Breast epithelium (tissue), 4 donors: ENCODE measurements at places on chromosomes 13 and 19.

GRCh38 chr13:76000131-76000530, 364.0 kb downstream of the LMO7 start:
- no peak for DNase-seq

- DNase-seq = peak; percentile 68
These were observed 8.9 kb upstream of the CCDC9 start for GRCh38 chr19:47247308-47247990.

DNA sequence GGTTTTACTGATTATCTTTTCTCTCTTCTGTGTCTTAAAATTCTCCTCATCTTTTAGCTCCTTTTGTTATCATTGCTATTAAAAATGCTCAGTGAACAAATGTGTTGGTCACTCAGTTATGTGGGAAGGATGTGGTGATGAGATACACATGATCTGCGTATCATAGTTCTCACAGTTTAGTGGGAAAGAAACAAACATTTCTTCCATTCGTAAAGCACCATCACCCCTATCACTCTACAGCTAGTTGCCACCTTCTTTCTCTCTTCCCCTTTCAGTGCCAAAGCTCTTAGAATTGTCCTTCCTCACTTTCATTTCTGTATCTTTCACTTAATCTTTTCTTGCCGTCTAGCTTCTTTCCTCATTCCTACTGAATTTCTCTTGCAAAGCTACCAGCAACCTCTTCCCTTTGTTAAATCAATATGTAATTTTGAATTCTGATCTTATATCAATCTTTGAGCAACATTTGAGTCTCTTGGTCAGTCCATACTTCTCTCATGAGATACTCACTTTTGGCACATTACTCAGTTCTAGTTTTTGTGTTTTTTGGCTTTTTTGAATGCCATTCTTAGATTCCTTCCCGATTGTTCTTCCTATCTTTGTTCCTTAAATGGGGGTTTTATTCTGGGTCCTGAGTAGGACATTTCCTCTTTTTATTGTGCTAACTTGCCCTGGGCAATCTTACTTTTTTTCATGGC, 122.3 kb downstream of the PCCA start:
- no peak for DNase-seq

DNA sequence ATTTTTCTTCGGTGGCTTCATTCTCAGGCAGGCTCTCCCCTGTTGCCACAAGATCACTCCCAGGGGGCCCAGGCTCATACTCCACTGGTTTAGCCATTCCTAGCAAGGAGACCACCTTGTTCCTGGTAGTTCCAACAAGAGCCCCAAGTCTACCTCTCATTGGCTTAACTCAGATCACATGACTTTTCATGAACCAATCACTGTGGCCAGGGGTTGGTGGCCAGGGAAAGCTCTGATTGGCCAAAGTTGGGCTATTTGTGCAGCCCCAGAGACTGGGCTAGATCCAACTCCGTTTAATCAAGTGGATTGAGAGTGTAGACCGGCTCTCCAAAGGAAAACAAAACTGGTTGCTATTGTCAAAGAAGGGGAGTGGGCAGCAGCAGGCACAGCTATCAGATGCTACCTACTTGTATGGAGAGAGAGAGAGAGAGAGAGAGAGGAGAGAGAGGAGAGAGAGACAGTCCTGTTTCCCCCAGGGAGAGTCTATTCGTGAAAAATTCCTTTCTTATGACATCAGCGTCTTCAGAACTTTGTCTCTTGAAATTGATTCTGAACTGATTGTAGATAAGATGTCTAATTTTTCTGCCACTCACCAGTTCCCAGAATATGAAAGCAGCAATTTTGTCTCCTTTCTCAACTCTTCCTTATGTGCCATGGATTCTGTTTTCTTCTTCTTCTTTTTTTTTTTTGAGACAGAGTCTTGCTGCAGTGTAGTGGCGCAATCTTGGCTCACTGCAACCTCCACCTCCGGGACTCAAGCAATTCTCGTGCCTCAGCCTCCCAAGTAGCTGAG, 5.9 kb downstream of the CEACAM19 start:
- DNase-seq = no peak

- DNase-seq = no peak
These were observed 14.7 kb downstream of the CCDC169 start for GRCh38 chr13:36282821-36283432.

- DNase-seq = no peak
These were observed 12.5 kb upstream of the RSPH6A start for GRCh38 chr19:45827459-45828093.

- no peak for DNase-seq
These were observed 963.8 kb downstream of the PCDH9 start for GRCh38 chr13:66266348-66266747.

DNA sequence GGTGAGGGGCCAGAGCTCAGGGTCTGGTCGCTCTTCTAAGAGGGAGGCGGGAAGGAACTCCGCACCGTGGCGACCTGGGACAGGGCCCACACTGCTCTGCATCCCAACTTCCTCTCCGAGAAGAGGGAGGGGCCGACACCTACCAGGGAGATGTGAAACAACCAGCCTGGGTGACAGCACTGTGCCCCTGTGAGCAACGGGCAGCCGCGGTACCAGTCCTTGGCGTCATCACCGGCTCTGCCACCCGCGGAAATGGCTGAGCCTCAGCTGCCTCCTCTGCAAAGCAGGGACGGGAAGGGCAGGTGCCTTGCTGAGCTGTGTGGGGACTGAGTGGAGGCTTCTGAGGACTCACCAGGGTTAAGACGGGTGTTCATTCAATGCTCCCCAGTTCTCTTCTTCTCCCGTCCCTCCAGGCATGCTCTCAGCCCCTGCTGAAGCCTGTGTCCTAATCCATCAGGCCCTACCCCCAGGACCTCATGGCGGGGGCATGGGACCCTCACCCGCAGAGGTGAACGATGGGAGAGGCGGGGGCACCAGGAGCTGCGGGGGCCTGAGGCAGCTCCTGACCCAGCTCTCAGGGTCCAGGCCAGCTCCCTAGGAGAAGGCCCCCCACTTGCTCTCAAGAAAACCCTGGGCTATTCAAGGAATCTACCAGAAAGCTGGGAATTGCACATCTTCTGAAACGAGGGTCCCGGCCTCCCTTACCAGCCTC, 9.3 kb downstream of the ZNF787 start:
- no peak for DNase-seq

GRCh38 chr13:66375756-66376155, 854.4 kb downstream of the PCDH9 start:
- DNase-seq = no peak

DNA sequence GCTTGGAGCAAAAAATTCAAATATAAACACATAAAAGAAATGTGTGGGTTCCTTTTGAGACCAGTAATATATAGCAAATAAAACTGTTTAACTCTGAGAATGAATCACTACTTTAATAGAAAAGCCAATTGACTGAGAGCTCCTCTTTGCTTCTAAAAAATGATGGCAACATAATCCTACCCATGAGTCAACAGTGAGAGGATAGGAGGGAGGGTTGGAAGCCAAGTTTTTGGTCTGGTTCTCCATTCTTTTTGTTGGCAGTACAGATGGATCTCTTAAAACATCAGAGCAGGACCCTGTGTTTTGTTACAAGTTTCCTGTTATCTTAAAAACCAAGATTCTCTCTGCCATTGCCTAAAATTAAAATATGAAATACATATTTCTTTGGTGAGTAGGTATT, 50.0 kb upstream of the POSTN start:
- DNase-seq = no peak

- DNase-seq = peak; percentile 60
These were observed 22.8 kb upstream of the NDUFS7 start for GRCh38 chr19:1360818-1361461.

DNA sequence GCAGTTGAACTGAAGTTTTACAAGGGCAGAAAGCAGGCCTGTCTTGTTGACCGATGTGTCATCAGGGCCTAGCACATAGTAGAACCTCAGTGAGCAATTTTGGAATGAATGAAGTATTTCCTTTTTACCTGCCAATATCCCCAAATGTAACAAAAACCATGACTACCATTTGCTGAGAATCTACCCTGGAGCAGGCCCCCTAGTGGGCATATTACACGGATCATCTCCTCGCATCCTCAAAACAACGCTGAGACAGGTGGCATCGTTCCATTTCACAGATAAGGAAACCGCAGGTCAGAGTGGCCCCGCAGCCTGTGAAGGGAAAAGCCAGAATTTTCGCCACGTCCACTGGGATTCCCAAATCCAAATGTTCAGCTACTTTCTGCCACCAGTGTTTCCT, 77.9 kb downstream of the CACNA1A start:
- DNase-seq = no peak

DNA sequence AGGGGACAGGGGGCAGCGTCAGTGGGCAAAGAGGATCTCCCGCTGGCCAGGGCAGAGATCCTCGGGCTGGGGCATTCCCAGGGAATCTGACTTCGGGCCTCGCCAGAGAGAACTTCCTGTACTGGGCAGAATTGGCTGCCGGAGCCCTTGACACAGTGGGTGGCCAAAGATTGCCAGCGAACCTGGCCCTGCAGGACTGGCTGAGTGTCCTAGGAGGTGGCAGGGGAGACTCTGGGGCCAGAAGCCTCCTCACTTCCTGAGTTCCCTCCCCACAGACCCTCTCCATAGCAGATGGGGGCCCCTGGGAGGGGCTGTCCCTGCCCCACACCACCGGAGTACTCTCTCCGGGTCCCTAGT, 19.3 kb downstream of the DPP9 start:
- no peak for DNase-seq

DNA sequence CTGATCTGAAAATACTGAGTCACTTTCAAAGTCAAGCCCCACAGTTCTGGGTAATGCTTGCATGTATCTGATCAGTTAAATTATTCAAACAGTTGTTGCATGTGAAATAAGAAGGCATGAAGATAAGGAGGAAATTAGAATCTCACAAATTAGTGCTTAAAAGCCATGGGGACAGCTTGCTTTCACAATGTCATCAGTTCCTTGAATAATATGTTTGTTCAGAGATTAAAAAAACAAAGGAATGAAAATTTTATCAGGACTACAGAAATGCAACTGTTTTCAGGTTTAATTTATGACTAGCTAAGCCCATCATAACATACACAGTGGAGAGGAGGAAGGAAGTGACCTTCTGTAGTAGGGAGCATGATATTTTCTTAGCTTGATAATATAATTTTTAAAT, 150.1 kb downstream of the OXGR1 start:
- no peak for DNase-seq

DNA sequence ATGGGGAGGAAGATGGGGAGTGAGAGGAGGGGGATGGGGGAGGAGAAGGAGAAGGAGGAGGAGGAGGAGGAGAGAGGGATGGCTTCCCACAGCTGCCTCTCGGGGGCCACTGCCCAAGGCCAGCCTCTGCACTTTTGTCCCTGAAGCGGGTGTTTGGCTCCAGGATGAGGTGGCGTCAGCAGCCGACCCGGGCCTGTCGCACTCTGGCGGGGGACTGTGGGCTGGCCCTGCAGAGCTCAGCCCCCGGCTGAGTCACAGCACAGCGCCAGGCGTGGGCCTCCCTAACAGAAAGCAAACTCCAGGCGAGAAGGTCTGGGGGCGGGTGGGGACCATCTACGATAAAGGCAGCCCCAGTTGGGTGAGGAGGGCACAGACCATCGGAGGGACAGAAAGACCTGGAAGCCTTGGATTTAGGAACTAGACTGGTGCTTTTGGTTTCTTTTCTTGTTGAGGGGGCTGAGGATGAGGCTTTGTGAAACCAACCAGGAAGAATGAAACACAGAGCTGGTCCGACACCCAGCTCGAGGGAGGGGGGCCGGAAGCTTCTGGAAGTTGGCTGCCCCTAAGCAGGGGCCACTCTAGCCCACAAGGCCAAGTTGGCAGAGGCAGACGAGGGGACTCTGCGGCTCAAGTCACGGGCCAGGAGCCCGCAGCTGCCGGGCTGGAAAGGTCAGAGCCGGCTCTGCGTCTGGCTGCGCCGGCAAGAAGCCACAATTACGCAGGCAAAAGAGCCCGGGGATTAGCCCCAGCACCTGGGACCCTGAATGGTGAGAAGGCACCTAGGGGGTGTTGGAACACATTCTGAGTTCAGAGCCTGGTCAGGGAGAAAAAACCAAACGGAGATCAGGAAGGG, 18.2 kb downstream of the LSM4 start:
- DNase-seq = peak; percentile 68

GRCh38 chr13:81757348-81757970, 1416.5 kb upstream of the SPRY2 start:
- no peak for DNase-seq

DNA sequence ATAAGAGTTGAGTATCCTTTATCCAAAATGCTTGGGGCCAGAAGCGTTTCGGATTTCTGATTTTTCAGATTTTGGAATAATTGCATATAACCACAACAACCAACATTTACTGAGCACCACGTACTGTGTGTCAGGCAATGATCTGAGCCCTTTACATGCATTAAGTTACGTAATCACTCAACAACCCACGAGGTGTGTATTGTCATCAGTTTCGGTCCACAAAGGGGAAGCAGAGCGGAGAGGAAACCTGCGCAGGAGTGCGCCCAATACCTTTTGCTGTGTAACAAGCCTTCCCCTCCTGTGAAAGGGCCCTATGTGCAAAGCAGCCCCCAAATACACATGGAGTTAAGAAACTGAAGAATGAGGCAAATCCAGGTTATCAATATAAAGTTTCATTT, 20.7 kb upstream of the NLRP12 start:
- DNase-seq = no peak

GRCh38 chr13:52811841-52812240, 36.6 kb downstream of the PCDH8 start:
- DNase-seq = no peak

GRCh38 chr19:23287620-23288019, 37.4 kb upstream of the ZNF724 start:
- DNase-seq = no peak

DNA sequence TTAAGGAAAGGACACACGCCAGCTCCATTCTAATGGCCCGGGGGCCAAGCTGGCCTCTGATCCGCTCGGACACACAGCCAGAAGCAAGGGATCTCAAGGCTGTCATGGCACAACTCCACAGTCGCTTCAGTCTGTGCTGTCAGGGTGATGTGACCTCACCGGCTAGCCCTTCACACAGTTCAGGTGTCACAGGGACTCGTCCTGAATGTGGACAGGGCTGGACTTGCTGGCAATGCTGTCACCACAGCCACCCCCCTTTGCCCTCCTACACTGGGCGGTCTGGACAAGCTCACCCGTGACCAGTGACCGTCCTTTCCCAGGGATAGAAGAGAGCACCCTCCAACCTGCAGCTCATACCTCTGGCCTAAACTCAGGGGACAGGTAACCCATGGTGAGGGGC, 15.2 kb downstream of the SUGP1 start:
- DNase-seq = no peak

GRCh38 chr19:34336781-34337271, 28.2 kb upstream of the GPI start:
- no peak for DNase-seq

DNA sequence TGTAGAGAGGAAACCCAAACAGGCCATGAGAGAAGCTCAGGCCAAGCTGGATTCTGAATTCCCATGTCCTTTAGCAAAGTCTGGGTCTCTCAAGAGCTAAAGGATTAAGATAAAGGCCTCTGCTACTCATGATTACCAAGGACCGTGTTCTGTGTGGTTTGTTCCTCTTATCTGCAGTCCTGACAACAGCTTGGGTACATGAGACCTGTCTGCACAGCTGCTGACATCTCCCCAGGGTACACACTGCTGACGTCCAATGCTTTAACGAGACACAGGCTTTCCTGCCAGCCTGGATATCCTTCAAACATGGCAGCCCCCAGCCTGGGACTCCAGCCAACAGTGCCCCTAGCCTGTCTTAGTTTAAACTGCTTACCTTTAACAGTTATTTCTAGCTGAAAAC, 211.0 kb downstream of the SLC7A1 start:
- DNase-seq = no peak

GRCh38 chr19:50434525-50434924, 1.8 kb downstream of the MYBPC2 start:
- DNase-seq = no peak
